ENCODE measurements at places on chromosomes 3 and 15.

DNA sequence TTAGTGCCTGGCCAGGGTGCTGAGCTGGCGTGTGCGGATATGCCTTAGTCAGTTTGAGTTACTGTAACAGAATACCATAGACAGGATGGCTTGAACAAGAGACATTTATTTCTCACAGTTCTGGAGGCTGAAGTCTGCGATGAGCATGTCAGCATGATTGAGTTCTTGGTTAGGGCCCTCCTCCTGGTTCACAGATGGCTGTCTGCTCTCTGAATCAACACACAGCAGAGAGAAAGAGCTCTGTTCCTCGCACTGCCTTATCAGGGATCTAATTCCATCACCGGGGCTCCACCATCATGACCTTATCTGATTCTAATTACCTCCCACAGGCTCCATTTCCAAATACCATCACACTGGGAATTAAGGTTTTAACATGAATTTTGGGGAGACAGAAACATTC, 386.6 kb upstream of the DPH6 start:
- no peak for DNase-seq

DNA sequence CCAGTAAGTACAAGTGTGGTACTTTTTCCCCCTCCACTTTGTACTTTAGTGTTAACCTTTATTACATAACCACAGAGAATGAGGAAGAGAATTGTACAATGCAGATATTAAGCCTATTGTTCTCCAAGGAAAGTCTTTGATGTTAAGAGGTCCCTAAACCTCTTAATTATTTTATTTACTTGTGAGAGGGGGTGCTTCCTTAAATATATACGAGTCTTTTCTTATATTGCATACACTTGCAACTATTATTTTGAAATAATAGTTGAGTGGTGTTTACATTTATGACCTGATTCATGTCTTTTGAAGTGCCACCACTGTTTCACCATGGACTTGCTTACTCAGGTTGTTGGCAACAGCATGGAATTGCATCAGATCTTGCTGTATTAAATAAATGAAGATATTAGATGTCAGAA, 10.1 kb downstream of the USP3 start:
- no peak for DNase-seq

GRCh38 chr3:31531452-31531991, 1.2 kb upstream of the STT3B start:
- no peak for DNase-seq

- no peak for DNase-seq
Measured at GRCh38 chr3:161475905-161476304, 20.7 kb upstream of the OTOL1 start.

GRCh38 chr15:35455201-35455600, 90.8 kb downstream of the DPH6 start:
- no peak for DNase-seq

DNA sequence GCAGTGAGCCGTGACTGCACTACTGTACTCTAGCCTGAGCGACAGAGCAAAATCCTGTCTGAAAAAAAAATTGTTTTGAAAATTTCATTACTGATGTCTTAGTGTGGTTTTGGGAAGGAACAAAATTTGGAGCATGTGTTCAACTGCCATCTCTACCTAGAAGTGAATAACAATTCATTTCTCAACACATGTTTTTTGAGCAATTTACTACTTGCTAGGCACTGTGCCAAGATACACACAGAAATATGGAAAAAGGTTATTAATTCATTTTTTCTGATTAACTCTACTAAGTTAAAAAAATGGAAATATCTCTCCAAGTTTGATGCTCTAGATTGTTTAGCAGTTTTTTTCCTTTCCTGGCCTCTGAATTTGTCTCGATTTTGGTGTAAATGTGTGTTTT, 5.2 kb upstream of the TCF12 start:
- DNase-seq: no peak

- no peak for DNase-seq
Measured at GRCh38 chr15:65375871-65376607, 1.8 kb downstream of the IGDCC3 start.

DNA sequence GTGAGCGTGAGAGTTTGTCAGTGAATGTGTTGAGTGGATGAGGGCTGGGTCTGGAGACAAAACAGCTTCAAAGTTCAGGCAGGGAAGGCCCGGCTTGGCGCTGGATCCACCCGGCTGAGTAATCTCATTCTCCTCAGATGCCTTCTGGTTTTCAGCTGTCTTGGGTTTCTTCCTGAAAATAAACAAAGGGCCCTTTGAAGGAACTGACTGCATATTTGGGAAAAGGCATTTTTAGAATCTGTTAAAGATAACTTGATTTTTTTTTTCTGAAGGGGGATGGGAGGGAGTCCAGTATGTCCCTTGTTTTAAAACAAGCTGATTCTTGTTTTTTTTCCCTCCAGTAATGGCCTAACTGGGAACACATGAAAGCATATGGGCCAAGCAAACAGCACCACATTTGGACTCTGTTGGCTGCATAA, 86.4 kb downstream of the TIGIT start:
- DNase-seq: no peak

DNA sequence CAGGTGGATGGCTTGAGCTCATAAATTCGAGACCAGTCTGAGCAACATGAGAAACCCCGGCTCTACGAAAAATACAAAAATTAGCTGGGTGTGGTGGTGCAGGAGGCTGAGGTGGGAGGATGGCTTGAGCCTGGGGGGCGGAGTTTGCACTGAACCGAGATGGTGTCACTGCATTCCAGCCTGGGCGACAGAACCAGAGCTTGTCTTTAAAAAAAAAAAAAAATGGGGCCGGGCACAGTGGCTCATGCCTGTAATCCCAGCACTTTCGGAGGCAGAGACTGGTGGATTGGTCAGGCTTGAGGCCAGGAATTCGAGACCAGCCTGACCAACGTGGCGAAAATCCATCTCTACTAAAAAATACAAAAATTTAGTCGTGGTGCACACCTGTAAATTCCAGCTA, 64.0 kb downstream of the TMEM44 start:
- no peak for DNase-seq

GRCh38 chr15:32994810-32995424, 199.6 kb downstream of the FMN1 start:
- DNase-seq: no peak

- DNase-seq: peak; percentile 44
Measured at GRCh38 chr3:183515968-183516851, 39.3 kb downstream of the KLHL6 start.

DNA sequence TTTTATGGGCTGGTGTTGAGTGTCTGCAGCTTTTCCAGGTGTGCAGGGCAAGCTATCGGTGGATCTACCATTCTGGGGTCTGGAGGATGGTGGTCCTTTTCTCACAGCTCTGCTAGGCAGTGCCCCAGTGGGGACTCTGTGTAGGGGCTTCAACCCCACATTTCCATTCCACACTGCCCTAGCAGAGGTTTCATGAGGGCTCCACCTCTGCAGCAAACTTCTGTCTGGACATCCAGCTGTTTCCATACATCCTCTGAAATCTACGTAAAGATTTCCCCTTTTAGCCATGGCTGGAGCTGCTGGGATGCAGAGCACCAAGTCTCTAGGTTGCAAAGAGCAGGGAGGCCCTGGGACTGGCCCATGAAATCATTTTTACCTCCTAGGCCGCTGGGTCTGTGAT, 11.6 kb downstream of the RFX7 start:
- no peak for DNase-seq

GRCh38 chr15:35603301-35603700, 57.3 kb upstream of the DPH6 start:
- no peak for DNase-seq

- no peak for DNase-seq
Measured at GRCh38 chr3:132290833-132291232, 26.4 kb upstream of the ACP3 start.

DNA sequence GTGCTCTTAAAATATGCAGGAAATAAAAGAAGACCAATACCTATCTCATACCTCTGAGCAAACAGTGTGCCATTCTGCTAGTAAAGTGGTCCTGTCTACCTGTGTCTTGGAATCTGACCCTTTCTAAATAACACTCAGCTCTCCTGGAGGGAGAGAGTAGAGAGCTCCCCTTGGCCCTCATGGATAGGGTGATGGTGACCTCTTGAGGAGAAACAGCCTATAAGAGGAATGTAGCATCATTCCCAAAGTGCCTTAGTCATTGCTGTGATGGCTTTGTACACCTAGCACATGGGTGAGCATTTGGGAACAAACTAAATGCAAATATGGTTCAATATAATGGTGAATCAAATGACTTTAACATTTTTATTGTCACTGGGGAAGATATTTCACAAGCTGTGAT, 10.0 kb downstream of the SNTN start:
- DNase-seq: no peak

DNA sequence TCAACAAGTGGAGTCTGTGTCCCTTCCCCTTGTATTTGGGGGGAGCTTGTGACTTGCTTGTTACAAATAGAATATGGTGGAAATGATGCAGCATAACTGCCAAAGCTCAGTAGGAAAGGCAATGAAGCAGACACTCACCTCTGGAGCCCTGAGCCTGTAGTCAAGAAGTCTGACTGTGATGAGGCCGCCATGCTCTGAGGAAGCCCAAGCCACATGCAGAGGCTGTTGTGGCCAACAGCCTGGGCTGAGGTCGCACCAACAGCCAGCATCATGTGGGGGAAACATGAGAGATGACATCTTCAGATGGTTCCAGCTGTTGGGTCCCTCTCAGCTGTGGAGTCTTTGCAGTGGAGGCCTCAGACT, 161.4 kb downstream of the CHSY1 start:
- DNase-seq: no peak

GRCh38 chr3:184234224-184234623, 4.8 kb downstream of the VWA5B2 start:
- DNase-seq: no peak

DNA sequence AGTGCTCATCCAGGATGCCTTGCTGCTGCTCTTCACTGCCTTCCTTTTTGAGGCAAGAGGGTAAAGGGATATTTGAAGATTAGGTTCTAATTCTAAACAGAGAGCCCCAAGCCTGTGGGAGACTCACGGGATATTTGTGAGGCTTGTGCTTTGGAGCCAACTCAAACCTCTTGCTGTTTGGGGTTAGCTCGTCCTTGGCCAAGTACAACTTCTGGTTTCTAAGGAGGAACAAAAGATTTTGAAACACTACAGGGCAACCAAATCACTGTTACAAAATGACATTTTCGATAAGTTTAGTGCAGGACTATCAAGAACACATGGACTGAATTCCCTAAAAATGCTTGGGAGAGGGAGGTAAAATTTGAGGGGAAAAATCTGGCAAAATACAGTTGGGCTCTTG, 190.2 kb downstream of the RORA start:
- DNase-seq: no peak

Measured in activated CD4-positive, CD25-positive, alpha-beta regulatory T cell treated with anti-CD3 and anti-CD28 coated beads, Interleukin-2, amount 50 U/mL, for 72 hours (primary cell).